ENCODE measurements at places on chromosomes 3 and 15.

GRCh38 chr15:93043621-93044300 lies 45.2 kb downstream of the RGMA start:
- no peak for DNase-seq

GRCh38 chr15:92011611-92012367 lies 158.3 kb downstream of the SLCO3A1 start:
- DNase-seq: no peak

GRCh38 chr3:185280572-185281365 lies 26.9 kb upstream of the EHHADH start:
- peak; percentile 68 for DNase-seq

DNA sequence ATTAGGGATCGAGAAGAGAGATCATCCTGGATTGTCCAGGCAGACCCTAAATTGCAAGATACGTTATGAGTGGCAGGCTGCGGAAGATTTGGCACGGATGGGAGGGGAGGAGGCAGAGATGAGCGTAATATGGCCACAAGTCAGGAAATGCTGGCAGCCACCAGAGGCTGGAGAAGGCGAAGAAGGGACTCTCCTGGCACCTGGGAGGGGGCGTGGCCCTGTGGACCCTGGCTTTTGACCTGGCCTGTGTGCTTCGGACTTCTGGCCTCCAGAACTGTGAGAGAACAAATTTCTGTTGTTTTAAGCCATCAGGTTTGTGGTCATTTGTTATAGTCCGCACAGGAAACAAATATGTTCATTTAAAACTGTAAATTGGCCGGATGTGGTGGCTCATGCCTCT lies 31.9 kb upstream of the IGF1R start:
- DNase-seq: no peak

DNA sequence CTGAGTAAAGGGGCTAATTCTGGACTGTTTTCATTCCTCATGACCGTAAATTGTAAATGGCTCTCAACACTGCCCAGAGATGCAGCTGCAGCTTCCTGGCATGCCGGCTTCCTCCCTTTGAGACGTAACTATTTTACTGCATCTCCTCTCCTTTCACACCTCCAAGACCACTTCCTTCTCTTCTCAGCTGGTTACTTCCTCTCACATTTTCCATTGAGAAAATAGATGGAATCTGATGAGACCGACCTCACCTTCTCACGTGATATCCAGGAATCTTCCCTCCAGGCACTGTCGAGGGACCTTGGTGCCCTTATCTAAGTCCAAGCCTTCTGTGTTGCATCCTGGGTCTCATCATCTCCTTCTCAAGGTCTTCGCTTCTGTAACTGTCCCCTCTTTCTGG lies 12.7 kb downstream of the LYSMD4 start:
- no peak for DNase-seq

Measured in fibroblast of skin of back (primary cell).